ENCODE measurements at places on chromosomes 4 and X. TPM values are rescaled to one million over a fixed set of nuclear protein-coding genes. Genes with fewer than 3 reads are reported as not detected.

GRCh38 chr4:153652051-153652784 lies 31.9 kb upstream of the TLR2 start:
- H3K4me1 ChIP-seq, result peaks cover 18% of the 10 kb centered on the region
- H3K36me3 ChIP-seq, result no peaks in the 10 kb centered on the region
- H3K4me3 ChIP-seq, result peak overlapping the region; percentile 28

- H3K4me3 ChIP-seq, result no peak overlapping the region
- no peaks in the 10 kb centered on the region for H3K27me3 ChIP-seq
- no peaks in the 10 kb centered on the region for H3K4me1 ChIP-seq
These were observed 14.9 kb upstream of the DHX15 start for GRCh38 chr4:24599275-24599674.

DNA sequence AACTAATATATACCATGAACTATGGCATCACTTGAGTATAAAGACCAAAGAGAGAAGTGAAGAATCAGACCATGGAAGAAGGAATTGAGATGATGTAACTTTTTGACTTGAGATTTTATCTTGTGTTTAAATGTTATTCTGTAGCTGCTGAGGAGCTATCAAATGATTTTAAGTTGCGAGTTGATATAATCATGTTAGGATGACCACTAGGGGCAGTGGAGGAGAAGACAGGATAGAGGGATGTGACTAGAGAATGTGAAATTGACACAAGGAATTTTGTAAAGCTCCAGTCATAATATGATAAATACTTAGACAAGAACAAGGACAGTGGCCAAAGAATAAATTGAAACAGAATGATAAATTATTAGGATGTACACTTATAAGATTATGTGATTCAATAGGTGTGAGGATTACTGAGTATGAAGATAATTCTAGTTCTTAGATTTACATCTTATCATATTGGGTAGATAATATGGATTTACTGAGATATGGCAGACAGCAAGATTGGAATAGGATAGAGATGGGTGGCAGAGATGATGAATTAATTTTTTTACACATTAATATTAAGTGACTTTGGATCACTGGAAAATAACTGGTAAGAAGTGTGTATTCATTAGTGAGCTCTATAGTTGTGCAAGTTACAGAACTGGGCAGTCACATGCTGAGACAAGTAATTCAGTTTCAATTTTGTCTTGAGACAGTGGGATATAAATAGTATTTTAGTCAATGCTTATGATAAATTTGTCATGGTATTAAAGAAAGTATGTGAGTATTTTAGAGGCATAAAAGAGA lies 816.0 kb upstream of the PCDH10 start:
- no peak overlapping the region for H3K27ac ChIP-seq
- no peak overlapping the region for H3K4me3 ChIP-seq
- DNase-seq, result no peak
- H3K27me3 ChIP-seq, result no peaks in the 10 kb centered on the region
- no peaks in the 10 kb centered on the region for H3K4me1 ChIP-seq

- H3K4me1 ChIP-seq, result peaks cover 33% of the 10 kb centered on the region
- H3K36me3 ChIP-seq, result no peaks in the 10 kb centered on the region
- H3K27ac ChIP-seq, result peak overlapping the region; percentile 57
- DNase-seq, result peak; percentile 53
These were observed 35.9 kb upstream of the STK26 start for GRCh38 chrX:131987252-131987651.

DNA sequence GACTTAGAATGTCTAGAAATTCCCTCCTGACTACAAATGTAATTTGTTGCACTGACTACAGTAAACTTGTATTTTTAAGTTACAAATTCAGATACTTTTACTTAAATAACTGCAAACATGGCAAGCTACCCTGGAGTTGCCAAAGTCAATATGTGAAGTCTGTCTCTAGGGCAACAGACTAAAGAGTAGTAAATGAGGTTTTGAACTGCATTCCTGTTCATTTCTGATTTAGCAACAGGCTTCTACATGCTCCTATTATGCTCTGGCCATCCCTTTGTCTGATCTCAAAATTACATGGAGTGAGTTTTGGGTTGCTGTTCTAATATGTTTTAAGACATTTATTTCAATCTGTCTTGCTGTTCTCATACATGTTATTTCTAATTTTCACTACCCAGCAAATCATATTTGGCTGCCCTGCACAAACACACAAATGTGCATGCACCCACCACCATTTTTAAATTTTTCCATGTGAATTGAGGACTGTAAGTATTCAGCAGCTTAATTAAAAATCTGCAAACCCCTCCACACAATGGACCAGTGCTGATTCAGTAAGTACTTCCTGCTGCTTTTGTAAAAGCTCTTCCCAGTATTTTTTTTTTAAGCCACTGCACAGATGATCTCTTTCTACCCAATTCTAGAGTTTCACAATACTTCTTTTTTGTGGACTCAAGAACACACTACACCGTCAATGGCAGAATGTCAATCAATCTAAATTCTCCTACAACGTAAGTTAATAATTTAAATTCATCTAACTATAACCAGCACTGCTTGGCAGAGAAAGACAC lies 26.7 kb downstream of the SH3RF1 start:
- H3K4me1 ChIP-seq, result no peaks in the 10 kb centered on the region
- H3K4me3 ChIP-seq, result no peak overlapping the region
- DNase-seq, result no peak
- no peaks in the 10 kb centered on the region for H3K36me3 ChIP-seq
- H3K27ac ChIP-seq, result no peak overlapping the region

- H3K27ac ChIP-seq, result no peak overlapping the region
- no peak overlapping the region for H3K4me3 ChIP-seq
- no peak for DNase-seq
- no peaks in the 10 kb centered on the region for H3K36me3 ChIP-seq
- H3K4me1 ChIP-seq, result no peaks in the 10 kb centered on the region
- H3K27me3 ChIP-seq, result no peaks in the 10 kb centered on the region
These were observed 294.1 kb downstream of the ARHGAP10 start for GRCh38 chr4:148025981-148026380.

The SPANXB1 gene
- total RNA-seq, result not detected

The MID2 gene
- total RNA-seq, result 22.5 TPM

The NPFFR2 gene
- not detected for total RNA-seq

The XAGE1A gene
- total RNA-seq, result not detected

Measured in naive thymus-derived CD4-positive, alpha-beta T cell (primary cell).